Lower lobe of right lung (tissue), 2 donors: ENCODE measurements at places on chromosomes 5 and 9.

DNA sequence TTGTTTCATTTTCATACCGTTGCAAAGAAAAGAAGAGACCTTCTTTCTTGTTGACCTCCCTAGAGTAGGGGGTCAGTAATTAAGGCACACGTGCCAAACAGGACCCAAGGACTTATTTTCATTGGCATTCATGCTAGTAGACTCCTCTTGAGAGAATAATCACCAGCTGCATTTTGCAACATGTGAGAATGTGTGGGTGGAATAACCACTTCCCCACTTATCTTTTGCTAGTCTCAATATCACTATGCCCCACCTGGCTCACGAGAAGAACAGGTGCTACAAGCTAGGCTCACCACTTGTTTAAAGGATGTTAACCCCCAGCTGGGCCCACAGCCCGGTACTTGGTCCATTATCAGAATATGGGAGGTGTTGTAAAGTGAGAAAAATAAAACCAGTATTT lies 460.7 kb upstream of the MEF2C start:
- no peaks in the 10 kb centered on the region for H3K27me3 ChIP-seq
- H3K36me3 ChIP-seq, result no peaks in the 10 kb centered on the region
- no peak overlapping the region for H3K4me3 ChIP-seq

DNA sequence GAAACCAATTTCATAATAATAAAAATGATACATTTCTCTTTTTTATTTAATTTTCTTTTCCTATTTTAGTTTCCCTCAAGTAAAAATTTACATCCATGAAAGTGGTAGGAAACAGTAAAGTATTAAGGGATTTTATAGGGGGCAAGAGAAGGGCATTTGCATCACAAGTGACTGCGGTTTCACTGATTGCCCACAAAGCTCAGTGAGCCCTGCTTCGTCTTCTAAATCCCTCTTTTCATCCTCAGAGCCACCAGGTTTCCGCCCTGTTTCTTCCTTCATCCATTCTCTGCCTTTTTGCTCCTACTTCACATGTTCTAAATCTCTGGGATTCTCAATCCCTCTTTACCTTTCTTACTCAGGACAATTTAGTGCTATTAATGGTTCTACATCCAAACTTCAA lies 491.4 kb downstream of the LRRC70 start:
- H3K27ac ChIP-seq, result no peak overlapping the region
- H3K4me1 ChIP-seq, result no peaks in the 10 kb centered on the region
- no peak for DNase-seq
- no peak overlapping the region for H3K4me3 ChIP-seq
- H3K36me3 ChIP-seq, result no peaks in the 10 kb centered on the region
- H3K27me3 ChIP-seq, result no peaks in the 10 kb centered on the region

- no peak overlapping the region for H3K27ac ChIP-seq
- H3K4me1 ChIP-seq, result no peaks in the 10 kb centered on the region
- H3K36me3 ChIP-seq, result no peaks in the 10 kb centered on the region
- H3K27me3 ChIP-seq, result no peaks in the 10 kb centered on the region
Measured at GRCh38 chr5:88393042-88393441, 124.4 kb upstream of the TMEM161B start.

DNA sequence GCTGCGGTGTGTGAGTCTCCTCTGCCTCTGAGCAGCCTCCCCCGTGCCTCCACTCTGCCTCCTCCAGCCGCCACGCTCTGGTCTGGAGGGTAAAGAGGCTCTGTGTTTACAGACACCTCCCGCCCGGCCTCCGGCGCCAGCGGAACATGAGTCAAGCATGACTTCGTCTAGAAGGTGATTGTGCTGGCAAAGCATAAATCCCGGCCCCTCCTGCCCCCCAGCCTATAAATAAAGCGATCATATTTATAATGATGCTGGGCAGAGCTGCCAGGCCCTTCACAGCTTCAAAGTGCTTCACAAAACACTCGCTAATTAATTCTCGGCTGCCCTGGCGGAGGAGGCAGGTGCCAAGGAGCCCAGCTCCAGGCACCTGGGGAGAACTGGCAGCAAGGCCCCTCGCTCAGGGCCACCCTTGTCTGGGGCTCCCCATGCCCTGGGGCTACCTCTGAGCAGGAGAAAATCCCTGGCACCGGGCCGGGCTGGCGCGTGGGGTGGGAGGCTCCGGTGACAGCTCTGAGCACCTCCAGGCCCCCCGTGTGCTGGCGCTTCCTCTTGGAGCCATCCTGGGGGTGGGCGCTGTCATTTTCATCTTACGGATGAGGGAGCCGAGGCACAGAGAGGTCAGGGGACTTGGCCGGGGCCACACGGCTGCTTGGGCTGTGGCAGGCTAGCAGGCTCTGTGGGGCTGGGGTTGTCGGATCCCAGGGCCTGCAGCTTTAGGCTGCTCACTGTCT lies 87.8 kb downstream of the RXRA start:
- H3K4me3 ChIP-seq, result no peak overlapping the region
- H3K4me1 ChIP-seq, result peaks cover 59% of the 10 kb centered on the region
- H3K27ac ChIP-seq, result peak overlapping the region; percentile 31
- no peaks in the 10 kb centered on the region for H3K27me3 ChIP-seq
- H3K36me3 ChIP-seq, result peaks cover 56% of the 10 kb centered on the region
- DNase-seq, result peak; percentile 79

- no peak for DNase-seq
- no peak overlapping the region for H3K4me3 ChIP-seq
- H3K27ac ChIP-seq, result no peak overlapping the region
- H3K36me3 ChIP-seq, result no peaks in the 10 kb centered on the region
- no peaks in the 10 kb centered on the region for H3K27me3 ChIP-seq
Measured at GRCh38 chr5:2538169-2538568, 213.3 kb downstream of the IRX2 start.

DNA sequence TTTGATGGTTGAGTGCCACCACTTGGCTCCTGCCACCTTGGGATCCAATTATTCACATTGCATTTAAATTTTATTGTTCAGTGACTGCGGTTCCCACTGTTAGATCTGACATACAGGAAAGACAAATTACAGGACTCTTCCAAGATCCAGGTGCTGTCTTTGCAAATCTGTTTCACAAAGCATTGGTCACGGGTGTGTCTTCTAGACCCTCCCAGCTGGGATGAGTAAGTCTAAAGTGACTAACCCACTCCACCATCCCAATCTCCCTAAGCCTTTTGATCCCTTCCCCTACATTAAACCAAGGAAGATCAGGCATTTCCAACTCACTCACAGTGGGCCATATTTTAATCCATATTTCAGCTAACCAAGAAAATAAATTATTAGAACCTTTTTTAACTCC lies 1016.3 kb upstream of the CTNND2 start:
- no peak overlapping the region for H3K27ac ChIP-seq
- no peaks in the 10 kb centered on the region for H3K36me3 ChIP-seq
- DNase-seq, result no peak
- H3K4me1 ChIP-seq, result no peaks in the 10 kb centered on the region

- H3K36me3 ChIP-seq, result peaks cover 27% of the 10 kb centered on the region
- H3K27ac ChIP-seq, result no peak overlapping the region
- no peak overlapping the region for H3K4me3 ChIP-seq
- no peaks in the 10 kb centered on the region for H3K27me3 ChIP-seq
Measured at GRCh38 chr5:150058480-150059126, 27.8 kb downstream of the CSF1R start.

DNA sequence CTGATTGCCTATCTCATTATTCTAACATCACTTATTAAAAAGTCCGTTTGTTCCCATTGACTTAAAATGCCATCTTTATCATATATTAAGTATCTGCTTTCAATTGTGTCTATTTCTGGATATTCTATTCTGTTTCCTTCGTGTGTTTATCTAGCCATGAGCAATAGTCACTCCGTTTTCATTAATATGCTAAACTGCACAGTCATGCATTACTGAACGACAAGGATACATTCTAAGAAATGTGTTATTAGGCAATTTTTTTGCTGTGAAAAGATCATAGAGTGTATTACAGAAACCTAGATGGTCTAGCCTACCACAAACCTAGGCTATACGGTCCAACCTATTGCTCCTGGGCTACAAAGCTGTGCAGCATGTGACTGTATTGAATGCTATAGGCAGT lies 482.9 kb downstream of the IRX1 start:
- no peak overlapping the region for H3K27ac ChIP-seq
- no peak for DNase-seq
- H3K36me3 ChIP-seq, result no peaks in the 10 kb centered on the region
- no peaks in the 10 kb centered on the region for H3K27me3 ChIP-seq
- no peak overlapping the region for H3K4me3 ChIP-seq

DNA sequence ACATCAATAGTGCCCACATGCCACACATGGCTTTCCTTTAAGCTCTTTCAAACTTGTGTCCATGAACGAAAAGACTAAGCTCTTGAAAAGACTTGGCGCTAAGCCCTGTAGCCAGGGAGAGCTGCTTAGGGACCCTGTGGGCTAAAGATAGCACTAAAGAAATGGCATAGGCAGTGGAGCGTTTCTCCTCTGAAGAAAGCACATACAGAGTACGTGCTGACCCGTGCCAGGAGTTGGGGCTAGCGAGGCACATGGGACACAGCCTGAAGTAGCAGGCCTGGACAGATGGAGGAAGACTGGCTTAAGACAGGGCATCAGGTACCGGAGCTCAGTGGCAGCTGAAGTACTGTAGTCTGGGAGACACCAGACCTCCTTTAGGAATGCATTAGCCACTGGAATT lies 39.7 kb downstream of the ADGRV1 start:
- H3K27me3 ChIP-seq, result no peaks in the 10 kb centered on the region
- H3K27ac ChIP-seq, result no peak overlapping the region
- no peaks in the 10 kb centered on the region for H3K4me1 ChIP-seq
- H3K4me3 ChIP-seq, result no peak overlapping the region
- H3K36me3 ChIP-seq, result no peaks in the 10 kb centered on the region

GRCh38 chr5:127074466-127074865 lies 1.2 kb upstream of the C5orf63 start:
- no peaks in the 10 kb centered on the region for H3K4me1 ChIP-seq
- H3K36me3 ChIP-seq, result no peaks in the 10 kb centered on the region
- DNase-seq, result no peak

DNA sequence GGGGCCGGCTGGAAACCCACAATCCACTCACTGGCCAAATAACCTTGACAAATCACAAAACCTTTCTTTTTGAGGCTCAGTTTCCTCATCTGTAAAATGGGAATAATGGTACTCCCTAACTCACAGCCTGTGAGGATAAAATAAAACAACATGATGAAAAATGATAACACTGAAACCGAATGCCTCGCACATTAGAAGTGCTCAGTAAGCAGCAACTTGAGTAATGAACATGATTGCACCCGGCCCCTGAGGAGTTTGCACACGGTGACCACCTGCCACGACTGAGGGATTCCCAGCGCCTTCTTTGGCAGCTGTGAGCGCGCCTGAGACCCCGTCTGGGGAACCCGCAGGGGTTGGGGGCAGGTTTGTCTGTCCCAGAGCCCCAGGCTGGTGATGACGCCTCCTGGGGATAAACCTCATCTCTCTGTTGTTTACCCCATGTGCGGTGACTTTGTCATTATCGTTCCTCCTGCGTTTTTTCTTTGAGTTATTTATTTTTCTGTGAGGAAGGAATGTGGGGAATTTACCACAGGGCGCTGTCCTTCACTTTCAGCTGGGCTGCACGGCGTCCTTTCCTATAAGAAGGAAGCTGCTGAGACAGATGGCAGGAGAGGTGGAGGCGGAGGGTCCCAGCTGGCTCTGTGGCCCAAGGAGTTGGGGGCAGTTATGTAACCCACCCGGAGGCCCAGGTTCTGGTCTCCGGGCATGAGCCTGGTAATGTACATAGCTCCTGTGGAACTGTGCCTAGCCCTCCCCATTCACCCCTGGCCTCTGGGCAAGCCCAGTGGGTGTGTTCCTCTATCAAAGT lies 3.0 kb upstream of the SYNPO start:
- H3K4me3 ChIP-seq, result peak overlapping the region; percentile 20
- DNase-seq, result no peak
- no peaks in the 10 kb centered on the region for H3K27me3 ChIP-seq

DNA sequence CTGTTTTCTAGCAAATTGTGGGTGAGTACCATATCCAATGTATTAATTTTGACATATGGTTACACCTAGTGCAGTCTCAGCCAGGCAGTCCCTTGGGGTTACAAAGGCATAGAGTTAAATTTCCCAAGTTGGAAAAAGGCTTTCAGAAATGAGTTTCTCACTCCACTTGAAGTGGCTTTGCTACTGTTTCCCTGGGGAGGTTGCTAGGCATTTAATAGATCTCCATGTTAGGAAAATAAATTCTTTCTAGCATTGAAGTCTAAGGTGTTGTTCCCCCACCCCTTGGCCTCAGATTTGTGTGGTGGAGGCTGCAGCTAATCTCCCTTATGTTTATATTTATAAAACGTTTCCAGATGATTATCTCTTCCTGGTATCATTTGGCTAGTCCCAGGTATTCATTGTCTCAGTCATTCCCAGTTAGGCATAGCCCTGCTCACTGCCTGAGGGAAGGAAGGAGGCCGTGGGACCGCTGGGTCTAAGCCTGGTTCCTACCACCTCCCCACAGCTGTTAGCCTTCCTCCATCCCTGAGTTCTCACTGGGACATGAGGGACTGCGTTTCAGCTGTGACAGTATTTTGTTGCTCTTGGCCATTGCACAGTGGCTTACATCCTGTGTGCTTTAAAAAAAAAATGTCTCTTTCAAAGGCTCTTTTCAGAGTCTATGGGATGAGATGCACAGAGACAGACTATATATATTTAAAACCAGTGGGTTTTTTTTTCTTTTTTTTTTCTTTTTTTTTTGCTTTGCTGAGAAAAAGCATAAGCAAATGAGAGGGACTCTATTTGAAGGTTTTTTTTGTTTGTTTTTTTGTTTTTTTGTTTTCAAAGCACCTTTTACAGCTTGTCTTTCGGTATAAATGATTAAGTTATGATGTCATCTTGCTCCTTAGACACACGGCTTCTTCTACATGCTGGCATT lies 121.5 kb downstream of the MAST4 start:
- H3K4me1 ChIP-seq, result peaks cover 5% of the 10 kb centered on the region
- H3K27me3 ChIP-seq, result no peaks in the 10 kb centered on the region
- DNase-seq, result no peak
- no peaks in the 10 kb centered on the region for H3K36me3 ChIP-seq

- peaks cover 24% of the 10 kb centered on the region for H3K4me1 ChIP-seq
- H3K27ac ChIP-seq, result peak within 1 kb of the TSS; percentile 81
- DNase-seq, result peak; percentile 60
- H3K36me3 ChIP-seq, result no peaks in the 10 kb centered on the region
- peaks cover 44% of the 10 kb centered on the region for H3K27me3 ChIP-seq
Measured at GRCh38 chr5:83471405-83472212, at the start of gene VCAN. Gene VCAN, plus strand, starts transcription at chr5:83471744. Its CDS starts 11,775 bp downstream, at chr5:83483519.

DNA sequence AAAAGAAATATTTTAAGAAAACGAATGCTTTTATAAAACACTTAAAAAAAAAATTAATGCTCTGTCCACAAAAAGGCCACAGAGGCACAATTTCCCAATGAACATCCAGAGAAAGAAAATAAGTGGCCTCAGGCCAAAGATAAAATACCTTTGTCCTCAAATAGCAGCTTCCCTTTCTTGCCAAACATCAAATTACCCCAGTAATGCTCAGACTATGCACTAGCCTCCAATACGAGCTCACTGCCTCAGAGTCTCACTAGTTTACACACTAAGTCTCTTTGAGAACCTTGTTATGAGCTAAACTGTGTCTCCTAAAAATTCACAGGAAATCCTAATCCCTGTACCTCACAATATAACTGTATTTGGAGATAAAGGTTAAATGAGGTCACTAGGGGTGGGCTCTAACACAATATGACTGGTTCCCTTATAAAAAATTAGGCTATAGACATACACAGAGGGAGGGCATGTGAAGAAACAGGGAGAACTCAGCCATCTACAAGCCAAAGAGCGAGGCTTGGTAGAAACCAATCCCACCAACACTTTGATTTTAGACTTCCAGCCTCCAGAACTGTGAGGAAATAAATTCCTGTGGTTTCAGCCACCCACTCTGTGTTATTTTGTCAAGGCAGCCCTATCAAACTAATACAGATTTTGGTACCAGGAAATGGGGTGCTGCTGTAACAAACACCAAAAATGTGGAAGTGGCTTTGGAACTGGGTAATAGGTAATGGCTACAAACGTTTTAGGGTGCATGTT lies 4.4 kb downstream of the MPDZ start:
- H3K4me1 ChIP-seq, result peaks cover 14% of the 10 kb centered on the region
- H3K36me3 ChIP-seq, result no peaks in the 10 kb centered on the region
- H3K27me3 ChIP-seq, result no peaks in the 10 kb centered on the region
- H3K27ac ChIP-seq, result peak overlapping the region; percentile 20
